Endodermal cell (in vitro differentiated cells): ENCODE measurements at places on chromosomes 2 and 18. TPM values are rescaled to one million over a fixed set of nuclear protein-coding genes. Genes with fewer than 3 reads are reported as not detected.

The CCDC68 gene
- total RNA-seq: 0.33 to 1.5 TPM (median 0.80 TPM) in 3 replicates

The CCDC74B gene
- 8.7 and 9.2 TPM in 2 replicates for total RNA-seq

GRCh38 chr2:229800997-229801754 lies 86.8 kb upstream of the DNER start:
- DNase-seq: peak; percentile 81

GRCh38 chr2:65164426-65164891 lies 34.6 kb upstream of the RAB1A start:
- no peak for DNase-seq

DNA sequence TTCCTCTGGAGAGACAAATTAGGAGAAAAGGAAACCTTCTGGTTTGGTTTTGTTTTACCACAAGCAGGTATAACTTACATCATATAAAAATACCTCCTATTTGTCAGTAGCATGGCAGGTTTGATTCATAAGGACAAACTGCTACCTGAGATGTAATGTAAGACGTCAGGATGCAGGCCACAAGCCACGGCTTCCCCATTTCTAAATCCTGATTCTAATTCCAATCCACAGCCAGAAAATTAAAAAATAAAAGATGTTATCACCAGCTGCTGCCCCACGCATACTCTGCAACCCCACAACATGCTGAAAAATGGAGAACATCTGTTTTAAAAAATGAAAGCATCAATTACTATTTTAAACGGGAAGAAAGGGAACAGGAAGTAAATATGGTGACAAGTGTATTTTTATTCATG lies 197.6 kb downstream of the BCL11A start:
- peak; percentile 20 for DNase-seq

DNA sequence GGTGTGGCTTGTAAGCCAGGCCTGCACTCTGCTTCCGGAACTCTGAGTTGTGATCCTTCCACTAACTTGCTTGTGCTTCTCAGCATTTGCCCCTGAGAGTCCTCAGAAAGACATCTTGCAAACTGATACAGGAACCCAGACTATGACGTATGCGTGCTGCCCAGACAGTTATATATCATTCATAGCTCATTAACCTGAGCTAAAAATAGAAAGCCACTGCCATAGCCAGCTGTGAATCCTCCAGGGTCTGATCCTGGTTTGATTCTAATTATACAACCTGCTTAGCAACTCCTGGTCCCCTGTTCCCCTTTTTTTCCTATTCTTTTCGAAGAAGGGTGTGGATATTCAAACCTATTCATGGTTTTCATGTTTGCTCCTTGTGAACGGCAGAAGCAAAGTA lies 63.7 kb downstream of the MARCHF4 start:
- DNase-seq: no peak

DNA sequence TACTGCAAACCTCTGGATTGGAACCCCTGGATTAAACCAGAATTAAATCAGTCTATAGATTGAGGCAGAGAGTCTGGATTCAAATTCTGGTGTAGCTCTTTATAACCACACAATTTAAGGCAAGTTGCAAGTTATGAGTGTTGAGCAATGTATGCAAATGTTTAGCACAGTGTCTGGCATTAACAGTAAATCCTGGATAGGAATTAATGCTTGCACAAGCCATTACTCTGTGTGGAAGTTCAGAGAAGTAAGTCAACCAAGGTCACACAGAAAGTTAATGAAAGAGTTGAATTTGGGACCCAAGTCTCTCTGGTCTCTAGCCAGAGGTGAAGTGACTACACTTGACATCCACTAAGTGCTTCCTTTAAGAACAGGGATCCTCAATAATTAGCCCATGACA lies 2.0 kb upstream of the MARCO start:
- no peak for DNase-seq

- no peak for DNase-seq
Measured at GRCh38 chr2:18245375-18245774, 315.1 kb downstream of the RDH14 start.

DNA sequence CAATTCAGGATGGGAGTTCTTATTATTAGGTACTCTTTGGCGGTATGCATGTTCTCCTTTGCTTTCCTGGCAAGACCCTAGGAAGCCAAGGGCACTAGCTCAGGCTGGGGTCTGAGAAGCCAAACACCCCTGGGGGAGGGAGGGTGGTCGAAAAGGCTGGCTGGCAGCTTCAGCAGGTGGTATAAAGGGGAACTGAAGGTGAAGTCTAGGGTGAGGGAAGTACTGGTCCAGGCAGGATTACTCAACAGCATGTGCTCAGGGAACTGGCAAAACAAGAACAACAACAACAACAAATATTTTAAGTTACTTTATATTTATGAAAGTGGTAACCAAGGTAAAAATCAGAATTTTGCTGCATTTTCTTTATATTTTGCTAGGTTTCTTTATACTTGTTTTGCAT lies 40.7 kb upstream of the PCBP1 start:
- DNase-seq: no peak

DNA sequence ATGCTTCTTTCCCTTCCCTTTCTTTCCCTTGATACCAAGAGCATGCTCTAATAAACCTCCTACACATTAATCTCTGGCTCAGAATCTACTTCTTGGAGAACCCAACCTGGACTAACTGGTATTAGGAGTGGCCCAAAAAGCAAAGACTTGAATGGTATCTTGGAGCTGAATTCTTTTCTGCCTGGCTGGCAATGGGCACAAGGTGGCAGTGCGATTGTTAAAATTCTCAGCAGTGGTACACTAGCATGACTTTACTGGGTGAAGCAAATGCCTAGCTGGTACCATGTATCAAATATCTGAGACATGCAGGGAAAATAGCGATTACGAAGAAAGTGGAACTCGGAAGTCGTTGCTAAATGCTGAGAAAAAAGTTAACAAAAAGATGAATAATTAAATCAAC lies 376.1 kb downstream of the XIRP2 start:
- DNase-seq: peak; percentile 68
